ENCODE measurements at places on chromosomes 4 and X. TPM values are rescaled to one million over a fixed set of nuclear protein-coding genes. Genes with fewer than 3 reads are reported as not detected.

The ANAPC4 gene
- total RNA-seq = 54.4 TPM

The CT83 gene
- total RNA-seq = not detected

The TLR3 gene
- 0.32 TPM for total RNA-seq

The ZIC3 gene
- total RNA-seq = not detected

The FNIP2 gene
- total RNA-seq = 33.4 TPM

The GLRB gene
- not detected for total RNA-seq

The IGFBP7 gene
- not detected for total RNA-seq

The AWAT1 gene
- total RNA-seq = not detected

The TMEM255A gene
- total RNA-seq = 0.08 TPM

The FRMD7 gene
- not detected for total RNA-seq

The CXCL8 gene
- 11.9 TPM for total RNA-seq

The TCEAL6 gene
- not detected for total RNA-seq

The ARMCX6 gene
- total RNA-seq = 40.5 TPM

The NMU gene
- 0.53 TPM for total RNA-seq

The SRPK3 gene
- total RNA-seq = not detected

The GYPA gene
- total RNA-seq = not detected

The AMER1 gene
- total RNA-seq = 3.0 TPM

The MSN gene
- 440 TPM for total RNA-seq

The PDCL2 gene
- total RNA-seq = not detected

The GASK1B gene
- total RNA-seq = not detected

The EIF1AX gene
- total RNA-seq = 106 TPM

The VSIG4 gene
- not detected for total RNA-seq
